ENCODE measurements at places on chromosomes 2 and 18. TPM values are rescaled to one million over a fixed set of nuclear protein-coding genes. Genes with fewer than 3 reads are reported as not detected.

DNA sequence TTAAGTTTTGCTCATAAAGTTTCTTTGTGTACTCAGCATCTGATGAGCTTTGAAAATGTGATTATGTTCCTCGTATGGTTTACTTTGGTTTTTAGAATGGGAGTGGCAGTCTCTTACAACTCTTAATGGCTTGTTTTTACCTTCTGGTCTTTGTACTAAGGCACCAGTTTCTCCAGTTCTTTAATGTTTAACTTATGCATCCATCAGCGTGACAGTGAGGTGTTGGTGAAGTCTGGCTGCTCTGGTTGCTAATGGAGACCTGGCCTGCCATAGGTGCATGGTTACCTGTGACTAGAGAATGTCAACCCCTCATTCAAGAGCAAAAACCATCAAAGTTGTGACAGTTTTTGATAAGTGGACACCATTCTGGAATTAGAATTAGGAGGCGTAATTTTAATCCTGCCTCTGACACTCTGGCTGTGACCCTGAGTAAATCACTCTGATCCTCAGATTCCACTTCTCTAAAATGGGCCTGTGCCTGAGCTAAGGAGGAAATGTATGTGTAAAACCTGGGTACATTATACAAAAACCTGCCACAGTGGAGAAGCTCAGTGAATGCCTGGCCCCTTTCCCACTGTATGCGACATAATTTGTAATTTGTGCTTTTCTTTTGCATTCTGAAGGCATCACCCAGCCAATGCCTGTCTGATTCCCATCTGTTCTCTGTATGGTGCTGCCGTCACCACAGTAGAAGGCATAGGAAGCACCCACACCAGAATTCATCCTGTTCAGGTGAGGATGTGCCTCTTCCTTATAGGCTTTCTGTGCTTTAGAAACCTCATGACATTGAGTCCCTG, 11.2 kb downstream of the AOX1 start:
- DNase-seq: no peak

The HMSD gene
- total RNA-seq: not detected

The PPIL3 gene
- 15.4 TPM for total RNA-seq

- DNase-seq: no peak
Measured at GRCh38 chr2:60483401-60483800, 70.1 kb downstream of the BCL11A start.

DNA sequence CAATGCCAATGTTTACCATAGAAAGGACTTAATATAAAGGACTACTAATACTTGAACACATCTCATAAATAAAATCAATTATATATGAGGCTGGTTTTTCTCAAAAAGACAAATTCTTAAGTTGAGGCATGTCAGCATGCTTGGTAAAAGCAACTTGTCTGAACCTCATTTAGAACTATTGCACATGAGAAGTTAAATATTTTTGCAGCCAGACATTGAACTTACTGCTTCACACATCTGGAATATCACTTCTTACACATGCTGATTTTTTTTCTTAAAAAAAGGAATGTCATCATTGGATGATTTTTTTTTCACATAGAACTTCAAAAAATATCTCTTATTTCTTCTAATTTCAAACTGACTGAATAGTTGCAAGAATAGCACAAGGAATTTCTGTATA, 609.0 kb downstream of the EPHA4 start:
- DNase-seq: no peak

The CCDC102B gene
- 5.3 TPM for total RNA-seq

The C18orf63 gene
- not detected for total RNA-seq

DNA sequence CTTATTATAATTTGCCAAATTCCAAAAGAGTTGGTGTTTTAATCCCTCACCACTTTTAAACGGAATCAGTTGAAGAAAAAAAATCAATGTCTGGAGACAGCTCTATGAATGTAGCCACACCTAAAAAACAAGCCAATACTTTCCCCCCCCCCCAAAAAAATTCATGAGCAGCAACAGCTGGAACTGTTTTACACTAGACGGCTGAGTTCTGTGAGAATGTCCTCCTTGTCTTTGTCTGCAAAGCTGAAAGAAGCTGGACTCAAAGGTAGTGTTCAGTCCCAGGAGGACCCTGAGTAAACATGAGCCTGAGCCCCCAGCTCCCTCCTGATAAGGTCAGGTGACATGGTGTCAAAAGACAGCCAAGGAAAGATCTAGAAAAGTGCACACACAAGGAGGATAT, 68.2 kb downstream of the ZNF521 start:
- no peak for DNase-seq

DNA sequence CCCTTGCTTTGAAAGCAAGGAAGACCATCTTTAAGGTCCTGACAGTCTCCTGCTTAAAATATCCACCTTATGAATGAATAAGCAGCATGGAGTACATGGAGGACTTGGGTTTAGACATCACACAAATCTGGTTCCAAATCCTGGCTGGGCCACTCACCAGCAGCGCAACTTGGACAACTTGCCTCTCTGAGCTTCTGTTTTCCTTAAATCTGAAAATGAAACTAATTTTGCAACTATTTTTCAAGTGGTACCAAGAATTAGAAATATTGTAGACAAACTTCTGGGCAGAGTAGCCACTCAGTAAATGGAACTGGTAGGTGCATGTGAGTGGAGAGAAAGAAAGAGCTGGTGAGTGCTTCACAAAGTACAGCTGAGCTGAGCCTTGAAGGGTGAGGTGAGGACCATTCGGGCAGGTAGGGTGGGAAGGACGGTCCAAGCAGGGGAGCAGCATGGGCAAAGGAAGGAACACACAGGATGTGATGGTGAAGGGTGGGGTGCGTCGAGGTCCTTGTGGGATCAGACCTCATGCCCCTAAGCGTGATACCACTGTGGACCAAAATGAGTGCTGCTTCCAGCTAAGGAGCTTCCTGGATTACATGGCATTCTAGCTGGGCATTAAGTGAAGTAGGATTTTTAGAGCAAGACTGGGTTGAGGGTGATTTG, 14.4 kb upstream of the TET3 start:
- DNase-seq: no peak

GRCh38 chr18:51751901-51752300, 554.4 kb upstream of the MEX3C start:
- no peak for DNase-seq

- no peak for DNase-seq
Measured at GRCh38 chr2:209074711-209075110, 349.1 kb upstream of the MAP2 start.

DNA sequence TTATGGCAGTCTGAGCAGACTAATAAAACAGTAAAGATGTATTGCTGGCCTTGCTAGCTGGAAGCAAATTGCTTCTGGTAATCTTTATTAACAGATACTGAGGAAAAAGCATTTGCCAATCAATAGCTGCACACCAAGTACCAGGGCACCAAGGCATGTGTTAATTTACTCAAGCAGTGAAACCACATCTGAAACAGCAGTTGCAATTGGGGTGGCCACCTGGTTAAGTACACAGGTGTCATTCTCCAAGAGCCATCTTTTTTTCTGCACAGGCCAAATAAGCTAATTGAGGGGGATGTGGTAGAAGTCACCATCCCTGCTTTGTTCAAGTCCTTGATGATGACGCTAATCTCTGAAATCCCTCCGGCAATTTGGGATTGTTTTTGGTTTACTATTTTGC, 8.6 kb upstream of the SEH1L start:
- no peak for DNase-seq

The SPATA3 gene
- total RNA-seq: not detected

The SERPINB12 gene
- total RNA-seq: not detected

GRCh38 chr2:195021711-195022507, 635.1 kb upstream of the SLC39A10 start:
- no peak for DNase-seq

GRCh38 chr18:12376754-12377555, at the start of gene AFG3L2:
Gene AFG3L2 (minus strand): TSS chr18:12377227. CDS start chr18:12377082, 145 bp downstream.
- peak; percentile 100 for DNase-seq

The TRIM43 gene
- not detected for total RNA-seq

The HOXD9 gene
- total RNA-seq: 0.43 TPM

GRCh38 chr2:23905155-23905554, 21.8 kb downstream of the ATAD2B start:
- no peak for DNase-seq

DNA sequence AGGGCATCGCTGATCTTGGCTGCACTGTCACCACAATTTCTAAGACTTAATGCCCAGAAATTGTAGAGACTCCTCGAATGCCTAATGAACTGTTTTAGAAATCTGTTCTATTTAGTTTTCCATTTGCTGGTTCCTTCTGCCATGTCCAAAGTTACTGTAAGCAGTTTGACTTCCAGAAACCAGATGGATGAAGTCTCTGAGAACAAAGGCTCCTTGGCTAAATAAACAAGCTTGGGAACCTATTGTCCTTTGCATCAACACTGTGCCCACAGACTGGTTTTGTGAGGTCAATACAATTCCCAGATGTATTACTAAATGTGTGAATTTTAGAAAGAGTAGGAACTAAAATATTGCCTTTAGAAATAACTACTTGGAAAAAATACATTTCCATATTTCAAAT, 600.2 kb downstream of the NYAP2 start:
- DNase-seq: no peak

DNA sequence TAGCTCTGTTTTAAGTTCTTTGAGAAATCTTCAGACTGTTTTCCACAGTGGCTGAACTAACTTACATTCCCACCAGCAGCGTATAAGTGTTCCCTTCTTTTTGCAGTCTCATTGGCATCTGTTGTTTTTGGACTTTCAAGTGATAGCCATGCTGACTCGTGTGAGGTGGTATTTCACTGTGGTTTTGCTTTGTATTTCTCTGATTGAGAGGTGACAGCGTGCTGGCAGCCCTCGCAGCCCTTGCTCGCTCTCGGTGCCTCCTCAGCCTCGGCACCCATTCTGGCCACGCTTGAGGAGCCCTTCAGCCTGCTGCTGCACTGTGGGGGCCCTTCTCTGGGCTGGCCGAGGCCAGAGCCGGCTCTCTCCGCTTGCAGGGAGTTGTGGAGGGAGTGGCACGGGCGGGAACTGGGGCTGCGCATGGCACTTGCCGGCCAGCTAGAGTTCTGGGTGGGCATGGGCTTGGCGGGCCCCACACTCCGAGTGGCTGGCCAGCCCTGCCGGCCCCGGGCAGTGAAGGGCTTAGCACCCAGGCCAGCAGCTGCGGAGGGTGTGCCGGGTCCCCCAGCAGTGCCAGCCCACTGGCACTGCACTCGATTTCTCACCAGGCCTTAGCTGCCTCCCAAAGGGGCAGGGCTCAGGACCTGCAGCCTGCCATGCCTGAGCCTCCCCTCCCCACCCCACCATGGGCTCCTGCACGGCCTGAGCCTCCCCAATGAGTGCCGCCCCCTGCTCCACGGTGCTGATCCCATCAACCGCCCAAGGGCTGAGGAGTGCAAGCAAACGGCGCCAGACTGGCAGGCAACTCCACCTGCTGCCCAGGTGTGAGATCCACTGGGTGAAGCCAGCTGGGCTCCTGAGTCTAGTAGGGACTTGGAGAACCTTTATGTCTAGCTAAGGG, 151.8 kb downstream of the IRS1 start:
- no peak for DNase-seq

DNA sequence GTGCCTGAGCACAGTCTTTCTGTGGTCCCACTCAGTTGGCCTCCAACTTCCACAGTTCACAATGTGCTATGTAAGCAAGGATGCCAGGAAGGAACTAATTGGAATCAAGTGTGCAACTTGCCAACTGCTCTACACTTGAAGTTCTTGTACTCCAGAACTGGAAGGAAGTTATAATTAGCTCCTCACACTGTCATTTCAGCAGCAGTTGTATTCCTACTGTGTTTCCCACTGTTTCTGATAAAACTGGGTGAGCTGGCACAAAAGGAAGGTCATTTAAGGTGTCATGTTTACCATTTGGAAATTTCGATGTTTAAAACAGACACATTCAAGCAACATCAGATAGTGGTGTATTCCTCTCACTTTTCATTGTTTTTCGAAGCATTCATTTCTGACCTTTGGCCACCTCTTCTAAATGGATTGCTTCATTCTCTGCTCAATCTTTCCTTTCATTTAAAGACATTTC, 84.2 kb downstream of the ANTXR1 start:
- no peak for DNase-seq

DNA sequence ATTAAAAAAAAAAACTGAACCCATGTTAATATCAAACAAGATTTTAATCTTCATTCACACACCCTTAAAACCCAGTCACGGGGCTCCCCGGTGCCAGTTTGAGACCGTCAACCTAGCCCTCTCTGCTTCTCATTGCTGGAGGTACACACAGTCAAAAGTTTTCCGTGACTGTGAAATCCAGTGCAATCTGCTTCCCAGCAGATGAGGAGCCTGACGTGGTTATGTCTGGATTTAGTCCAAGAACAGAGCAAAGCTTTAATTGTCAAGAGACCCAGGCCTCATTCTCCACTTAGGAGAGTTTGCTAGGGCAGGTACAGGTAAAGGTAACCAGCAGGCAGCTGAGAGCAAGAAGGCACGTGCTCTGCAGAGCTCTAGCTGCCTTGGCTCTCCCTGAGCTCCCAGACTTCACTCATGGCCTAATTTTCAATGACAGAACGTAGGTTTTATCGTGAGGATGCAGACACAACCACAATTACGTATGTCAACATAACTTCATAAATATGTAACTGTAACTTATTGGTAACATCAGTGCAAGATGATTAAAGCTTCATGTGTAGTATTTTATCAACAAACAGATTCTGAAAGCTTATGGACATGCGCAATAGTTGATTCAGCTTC, 56.3 kb downstream of the SLC16A14 start:
- no peak for DNase-seq

GRCh38 chr2:157572725-157573124, 55.9 kb downstream of the ACVR1C start:
- DNase-seq: no peak

The ARHGAP15 gene
- 1.8 TPM for total RNA-seq

The CD207 gene
- 0.48 TPM for total RNA-seq

DNA sequence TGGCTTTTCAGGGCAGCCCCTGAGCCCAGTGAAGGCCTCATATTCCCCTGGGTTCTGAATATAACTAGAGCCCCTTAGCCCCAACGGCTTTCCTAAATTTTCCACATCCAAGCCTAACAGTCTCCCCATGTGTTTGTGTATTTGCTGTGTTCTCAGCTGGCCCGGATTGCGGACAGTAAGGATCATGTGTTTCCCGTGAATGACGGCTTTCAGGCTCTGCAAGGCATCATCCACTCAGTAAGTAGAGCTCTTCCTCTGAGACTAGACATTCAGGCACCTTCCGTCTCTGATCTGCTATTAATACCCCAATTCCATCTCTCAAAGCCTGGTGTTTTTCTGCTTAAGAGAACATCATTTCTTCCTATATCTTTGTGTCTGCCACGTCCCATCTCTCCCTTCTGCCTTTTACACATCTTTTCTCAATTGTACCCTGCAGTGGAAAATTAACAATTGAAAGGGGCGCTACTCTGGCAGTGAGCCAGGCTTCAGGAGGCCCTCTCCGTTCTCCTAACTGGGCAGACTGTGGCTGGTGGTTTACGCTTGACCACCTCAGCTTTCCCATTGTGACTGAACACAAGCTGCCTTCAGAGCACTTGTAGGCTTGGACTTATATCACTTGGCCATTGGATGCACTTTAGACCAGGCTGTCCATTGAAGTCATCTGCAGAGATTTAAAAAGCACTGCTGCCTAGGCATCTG, 64.4 kb downstream of the ANTXR1 start:
- no peak for DNase-seq

The LRRTM1 gene
- total RNA-seq: 0.93 TPM

- no peak for DNase-seq
Measured at GRCh38 chr2:179917272-179917671, 55.9 kb upstream of the ZNF385B start.

The OSR1 gene
- 8.4 TPM for total RNA-seq

GRCh38 chr18:23386317-23386716, 66.8 kb upstream of the RIOK3 start:
- DNase-seq: no peak

- DNase-seq: no peak
Measured at GRCh38 chr18:7000484-7001096, 117.0 kb downstream of the LAMA1 start.

GRCh38 chr18:9764011-9764481, 55.9 kb downstream of the RAB31 start:
- no peak for DNase-seq

- DNase-seq: no peak
Measured at GRCh38 chr2:180364719-180365118, 357.6 kb upstream of the CWC22 start.
